Heart left ventricle (tissue), 16 donors: ENCODE measurements at places on chromosomes 2 and 18. TPM values are rescaled to one million over a fixed set of nuclear protein-coding genes. Genes with fewer than 3 reads are reported as not detected.

The IL36A gene
- not detected for total RNA-seq

The GPR45 gene
- not detected for total RNA-seq

The SLC19A3 gene
- 0.62 TPM for total RNA-seq

The KRTCAP3 gene
- 0.61 TPM for total RNA-seq

The SLC9A4 gene
- not detected for total RNA-seq

The ITPRIPL1 gene
- total RNA-seq: 1.5 TPM

The RBFA gene
- 28.0 TPM for total RNA-seq

The RNF125 gene
- total RNA-seq: 2.4 TPM

The ABHD3 gene
- total RNA-seq: 3.0 TPM

The PROKR1 gene
- not detected for total RNA-seq

The DNAJC5G gene
- 1.9 TPM for total RNA-seq

The RUFY4 gene
- 0.11 TPM for total RNA-seq

The DIPK1C gene
- 3.1 TPM for total RNA-seq

The RBM44 gene
- total RNA-seq: 0.30 TPM

The PTRHD1 gene
- 27.5 TPM for total RNA-seq

The NFU1 gene
- 138 TPM for total RNA-seq

The SNRPD1 gene
- total RNA-seq: 22.5 TPM

The NCKAP1 gene
- total RNA-seq: 164 TPM

The C2orf80 gene
- not detected for total RNA-seq
